ENCODE measurements at places on chromosomes 3 and 15. TPM values are rescaled to one million over a fixed set of nuclear protein-coding genes. Genes with fewer than 3 reads are reported as not detected.

- no peak for DNase-seq
These were observed 102.9 kb downstream of the LRRN1 start for GRCh38 chr3:3902161-3902560.

DNA sequence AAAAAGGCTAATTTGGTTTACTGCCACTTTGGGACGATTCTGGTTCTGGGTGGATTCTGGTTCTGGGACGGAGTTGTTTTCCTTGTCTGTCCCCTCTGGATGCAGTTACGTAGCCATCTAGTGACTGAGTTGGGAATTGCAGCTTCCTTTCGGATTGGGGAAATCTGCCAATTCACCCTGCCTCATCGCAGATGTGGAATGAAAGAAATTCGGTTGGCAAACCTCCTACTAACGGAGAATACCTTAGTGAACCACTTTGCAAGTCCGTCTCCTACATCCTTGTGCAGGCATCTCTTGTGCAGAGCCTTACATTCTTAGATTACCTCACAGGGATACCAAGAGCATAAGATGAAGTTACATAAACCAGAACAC is 31.5 kb upstream of the AP4E1 start:
- no peak for DNase-seq

- no peak for DNase-seq
These were observed 367.5 kb upstream of the THBS1 start for GRCh38 chr15:39213385-39213840.

RIOX2 gene
- total RNA-seq = 42.4 TPM

DNA sequence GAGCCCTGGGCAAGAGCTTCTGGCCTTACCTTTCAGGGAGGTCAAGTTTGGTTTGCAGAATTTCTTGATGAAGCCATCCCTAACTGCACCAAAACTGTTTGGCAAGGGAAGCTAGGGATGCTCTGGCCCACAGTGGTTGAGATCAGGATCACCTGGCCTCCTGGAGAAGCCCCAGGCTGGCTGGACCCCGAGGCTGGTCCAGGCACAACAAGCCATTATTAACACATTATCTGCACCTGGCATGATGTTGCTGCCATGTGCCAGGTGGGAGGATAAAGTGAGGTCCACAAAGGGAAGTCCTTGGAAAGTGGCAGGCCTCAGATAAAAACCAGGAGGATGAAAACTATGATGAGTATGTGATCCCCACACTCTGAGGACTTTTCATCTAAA is 35.9 kb upstream of the DUSP7 start:
- DNase-seq = no peak

- DNase-seq = no peak
These were observed 24.0 kb downstream of the COPS2 start for GRCh38 chr15:49131403-49131802.

- no peak for DNase-seq
These were observed 90.4 kb downstream of the NEDD4 start for GRCh38 chr15:55902981-55903380.

- DNase-seq = no peak
These were observed 12.0 kb upstream of the C3orf80 start for GRCh38 chr3:160213191-160213590.

- no peak for DNase-seq
These were observed 8.2 kb upstream of the RYK start for GRCh38 chr3:134258761-134259347.

- DNase-seq = no peak
These were observed 21.9 kb upstream of the OTOL1 start for GRCh38 chr3:161474741-161475140.

TMEM44 gene
- 4.7 TPM for total RNA-seq

GRCh38 chr15:101267320-101268104 is 9.8 kb downstream of the SELENOS start:
- DNase-seq = no peak

DNA sequence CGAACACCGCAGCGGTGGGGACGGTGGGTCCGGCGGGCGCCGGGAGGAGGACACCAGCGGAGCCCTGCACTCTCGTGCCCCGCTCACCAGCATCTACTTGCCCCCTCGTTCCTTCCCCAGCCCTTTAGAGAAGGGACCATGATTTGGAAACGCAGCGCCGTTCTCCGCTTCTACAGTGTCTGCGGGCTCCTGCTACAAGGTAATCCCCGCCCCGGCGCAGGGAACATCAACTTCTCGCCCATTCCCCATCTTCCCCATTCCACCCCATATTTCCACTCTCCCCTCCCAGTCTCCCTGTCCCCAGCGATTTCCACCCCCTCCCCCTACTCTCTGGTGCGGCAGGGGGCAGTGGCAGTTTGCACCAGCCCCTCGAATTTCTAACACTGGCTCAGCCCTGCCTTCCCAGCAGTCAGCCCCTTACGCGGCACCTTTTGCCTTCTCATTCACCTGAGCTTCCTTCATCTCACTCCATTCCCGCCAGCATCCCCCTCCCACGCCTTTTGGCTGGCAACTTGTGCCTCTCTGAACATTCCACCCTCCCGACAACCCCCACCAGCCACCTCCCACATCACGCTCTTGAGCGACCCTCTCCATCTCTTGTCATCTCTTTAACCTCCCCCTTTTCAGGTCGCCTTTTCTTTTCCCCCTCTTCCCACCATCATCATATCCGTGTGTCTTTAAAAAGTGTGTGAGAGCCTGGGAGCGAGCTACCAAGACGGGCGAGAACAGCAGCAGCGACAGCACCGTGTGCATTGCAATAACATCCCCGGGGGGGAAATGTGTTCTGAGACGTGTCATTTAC is 882 bp downstream of the CADM2 start:
- DNase-seq = no peak

GRCh38 chr3:12663401-12663935 is 449 bp downstream of the RAF1 start:
- no peak for DNase-seq

GRCh38 chr3:143914257-143914656 is 57.4 kb upstream of the DIPK2A start:
- DNase-seq = no peak

HRG gene
- not detected for total RNA-seq

DNA sequence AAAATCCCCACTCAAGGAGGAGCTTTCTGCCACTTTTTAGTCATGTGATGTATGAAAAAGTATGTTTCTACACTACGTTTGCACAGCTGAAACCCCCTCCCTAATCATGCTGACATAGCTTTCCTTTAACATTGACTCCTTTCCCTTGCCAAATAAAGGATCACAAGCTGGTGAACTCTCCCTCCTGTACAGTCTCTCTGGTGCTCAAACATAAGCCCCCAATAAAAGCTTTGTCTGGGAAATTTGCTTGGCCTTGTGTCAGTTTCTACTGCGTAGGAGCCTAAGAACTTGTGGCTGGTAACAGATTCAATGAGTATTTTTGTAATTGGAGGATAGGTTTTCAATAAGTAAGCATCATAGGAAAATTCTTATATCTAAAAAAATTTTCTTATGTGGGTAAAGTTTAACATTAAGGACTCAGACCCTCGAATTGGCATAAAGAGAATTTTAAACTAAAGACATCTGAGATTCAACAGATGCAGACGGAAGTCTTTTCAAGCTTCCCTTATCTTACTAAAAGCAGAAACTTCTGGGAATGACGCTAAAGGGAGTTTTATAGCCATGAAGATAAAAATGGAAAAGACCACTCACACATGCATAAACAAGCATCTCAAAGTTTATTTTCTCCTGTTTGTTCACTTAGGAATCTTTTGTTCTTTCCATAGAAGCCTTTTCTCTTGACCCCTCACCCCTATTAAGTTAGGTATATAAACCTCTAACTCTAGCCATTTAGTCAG is 44.1 kb upstream of the P2RY1 start:
- no peak for DNase-seq

MASP1 gene
- total RNA-seq = 0.92 TPM

DNA sequence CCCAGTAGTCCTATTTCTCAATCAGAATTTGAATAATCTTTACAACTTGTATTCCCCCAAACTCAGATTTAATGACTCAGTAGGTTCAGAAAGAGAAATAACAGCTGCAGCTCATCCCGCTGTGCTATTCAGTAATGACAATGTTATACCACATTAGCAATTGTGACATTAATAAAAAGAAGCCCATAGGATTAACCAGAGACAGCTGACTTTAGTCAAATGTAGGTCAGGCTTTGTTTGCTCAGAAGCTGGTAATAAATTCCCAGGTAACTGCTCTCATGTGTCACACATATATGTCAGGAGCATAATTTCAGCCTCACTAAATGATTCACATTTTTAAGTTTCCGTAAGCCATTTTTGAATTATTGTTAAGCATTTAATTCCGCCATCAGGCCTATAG is 222.0 kb upstream of the UBE2E2 start:
- no peak for DNase-seq
